ENCODE measurements at places on chromosomes 3 and 15.

DNA sequence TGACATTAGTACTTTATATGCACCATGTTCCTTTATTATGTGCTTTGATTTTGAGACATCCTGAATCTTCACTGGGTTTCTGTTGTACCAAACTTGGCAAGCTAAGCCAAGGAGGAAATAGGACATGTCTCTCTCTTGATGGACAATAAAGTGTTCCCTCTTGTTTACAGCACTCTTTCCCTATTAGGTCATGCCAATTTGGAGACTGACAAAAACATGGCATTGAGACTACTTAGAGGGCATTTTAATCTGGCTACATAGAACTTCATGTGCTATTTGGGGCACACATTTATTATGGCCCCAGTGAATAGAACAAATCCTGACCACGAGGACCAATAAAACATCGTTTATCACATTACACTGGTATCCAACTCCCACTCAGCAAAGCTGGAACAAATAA, 85.3 kb upstream of the TNFSF10 start:
- no peak for DNase-seq

DNA sequence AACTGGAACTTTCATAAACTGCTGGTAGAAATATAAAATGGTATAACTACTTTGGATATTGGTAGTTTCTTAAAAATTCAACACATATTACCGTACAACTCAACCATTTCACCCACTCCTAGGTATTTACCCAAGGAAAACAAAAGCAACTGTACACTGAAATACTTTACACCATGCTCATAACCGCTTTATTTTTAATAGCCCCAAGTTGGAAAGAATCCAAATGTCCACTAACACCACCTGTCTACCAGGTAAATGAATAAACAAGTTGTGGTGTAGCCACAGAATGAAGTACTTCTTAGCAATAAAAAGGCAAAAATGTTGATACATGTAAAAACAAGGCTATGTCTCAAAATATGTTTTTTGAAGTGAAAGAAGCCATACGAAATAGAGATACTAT, 215.9 kb upstream of the PEX5L start:
- DNase-seq: no peak

GRCh38 chr3:5072100-5072816, 49.8 kb upstream of the ARL8B start:
- no peak for DNase-seq

- DNase-seq: no peak
Observed at GRCh38 chr3:181711325-181712135, at the start of gene SOX2. Gene SOX2 (plus strand): TSS chr3:181711925. CDS start chr3:181712361, 436 bp downstream.

GRCh38 chr3:124360563-124360962, 368.6 kb upstream of the ROPN1 start:
- no peak for DNase-seq

DNA sequence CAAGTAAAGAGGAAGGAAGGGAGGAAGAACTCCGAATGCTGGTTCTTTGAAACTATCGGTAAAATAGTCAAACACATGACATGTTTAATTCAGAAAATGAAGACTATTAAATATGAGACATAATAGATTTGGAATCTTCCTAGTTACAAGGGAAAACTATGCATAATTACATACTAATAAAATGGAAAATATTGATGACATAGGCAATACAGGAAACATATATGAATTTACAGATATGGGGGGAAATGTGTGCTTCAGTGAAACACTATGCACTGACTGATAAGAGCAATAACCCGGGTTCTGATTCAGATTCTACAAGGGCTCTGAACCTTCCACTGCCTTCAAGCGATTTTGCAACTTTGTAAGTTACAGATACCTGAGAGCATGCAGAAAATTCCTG, 185.9 kb downstream of the PDE8A start:
- no peak for DNase-seq

GRCh38 chr15:67142767-67143100, 77.3 kb downstream of the SMAD3 start:
- DNase-seq: no peak

DNA sequence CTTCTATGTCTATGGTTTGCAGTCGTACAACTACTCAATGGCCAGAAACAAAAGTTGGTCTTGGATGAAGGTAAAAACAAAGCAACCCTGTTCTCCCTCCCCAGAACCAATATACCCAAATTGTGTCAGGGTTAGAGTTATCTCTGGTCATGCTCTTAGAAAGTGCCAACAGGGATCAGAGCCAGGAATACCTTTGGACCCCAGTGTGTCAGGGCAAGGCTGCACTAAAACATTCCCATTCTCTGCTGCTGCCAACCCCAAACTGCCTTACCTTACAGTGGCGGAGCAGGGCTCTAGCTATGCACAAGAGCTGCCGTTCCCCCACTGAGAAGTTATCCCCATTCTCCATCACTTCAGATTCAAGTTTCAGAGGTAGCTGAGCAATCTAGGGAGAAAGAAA, 42.4 kb upstream of the PARL start:
- no peak for DNase-seq

- DNase-seq: no peak
Observed at GRCh38 chr15:68672781-68673205, 94.0 kb downstream of the CORO2B start.

DNA sequence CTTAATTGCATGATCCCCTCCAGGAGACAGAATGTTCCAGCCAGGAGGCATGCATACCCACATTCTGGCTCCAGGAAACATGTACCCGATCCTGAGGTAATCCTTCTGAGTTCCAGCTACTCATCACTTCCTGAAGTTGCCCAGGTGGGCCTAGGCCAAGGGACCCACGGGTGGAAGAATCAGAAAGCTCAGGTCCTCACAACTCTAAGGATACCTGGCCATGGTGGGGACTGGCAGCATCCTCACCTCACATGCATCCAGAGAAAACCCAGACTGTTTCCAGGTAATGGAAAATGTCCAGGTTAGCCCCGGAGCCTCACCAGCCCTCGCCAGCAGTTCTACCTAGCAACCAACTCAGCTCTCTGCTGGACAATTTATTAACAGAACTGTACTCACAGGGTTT, 78.2 kb downstream of the DAPK2 start:
- no peak for DNase-seq

DNA sequence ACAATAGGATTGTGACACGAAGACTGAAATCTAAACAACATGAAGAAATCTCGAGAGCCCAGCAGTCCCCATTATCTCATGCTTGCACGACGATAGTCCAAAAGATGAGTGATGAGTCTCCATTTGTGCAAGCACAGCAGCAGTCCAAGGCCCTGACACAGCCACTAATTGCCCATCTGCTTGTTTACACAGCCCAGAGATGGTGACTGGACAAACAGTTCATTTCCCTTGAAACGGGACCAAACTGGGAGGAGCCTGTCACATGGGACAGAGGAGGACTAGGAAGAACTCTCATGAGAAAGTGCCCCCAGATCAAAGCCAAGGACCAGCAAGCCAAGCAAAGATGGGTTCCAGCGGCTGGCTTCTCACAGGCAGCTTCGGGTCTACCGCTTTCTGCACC, 121.0 kb downstream of the GREM1 start:
- DNase-seq: no peak

DNA sequence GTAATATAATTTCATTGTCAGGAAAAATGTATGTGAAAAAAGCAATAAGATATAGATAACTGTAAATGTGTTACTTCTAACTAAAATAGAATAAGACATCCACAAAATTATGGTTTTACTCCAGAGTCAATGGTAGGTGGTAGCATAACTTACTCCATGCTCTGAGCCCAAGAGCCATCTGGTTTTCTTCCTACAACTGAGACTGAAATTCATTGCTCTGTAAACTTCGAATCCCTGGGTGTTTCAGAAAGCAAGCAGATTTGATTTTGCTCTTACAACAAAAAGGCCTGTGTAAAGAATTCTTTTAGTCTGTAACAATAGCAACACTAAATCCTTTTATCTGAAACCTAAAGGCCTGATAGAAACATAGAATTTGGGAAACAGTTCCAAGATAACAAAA, 805.9 kb downstream of the AGBL1 start:
- no peak for DNase-seq

DNA sequence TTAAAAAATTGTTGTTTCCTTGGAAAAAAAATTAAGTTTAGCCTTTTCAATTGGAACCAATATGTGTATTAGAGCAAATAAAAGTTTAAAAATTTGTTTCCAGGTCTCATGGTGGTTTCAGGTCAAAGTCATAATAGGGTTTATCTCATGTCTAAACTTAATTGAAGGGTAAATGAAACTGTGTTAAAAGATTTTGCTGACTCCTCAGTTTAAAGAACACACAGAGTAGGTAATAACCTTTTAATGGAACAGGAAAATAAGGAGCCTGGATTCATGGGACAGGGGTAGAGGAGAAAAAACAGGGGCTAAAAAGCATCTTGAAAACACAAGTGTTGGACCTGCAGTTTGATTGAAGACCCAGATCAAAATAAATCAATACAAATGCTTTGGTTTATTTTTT, 190.6 kb downstream of the MFSD1 start:
- DNase-seq: no peak

DNA sequence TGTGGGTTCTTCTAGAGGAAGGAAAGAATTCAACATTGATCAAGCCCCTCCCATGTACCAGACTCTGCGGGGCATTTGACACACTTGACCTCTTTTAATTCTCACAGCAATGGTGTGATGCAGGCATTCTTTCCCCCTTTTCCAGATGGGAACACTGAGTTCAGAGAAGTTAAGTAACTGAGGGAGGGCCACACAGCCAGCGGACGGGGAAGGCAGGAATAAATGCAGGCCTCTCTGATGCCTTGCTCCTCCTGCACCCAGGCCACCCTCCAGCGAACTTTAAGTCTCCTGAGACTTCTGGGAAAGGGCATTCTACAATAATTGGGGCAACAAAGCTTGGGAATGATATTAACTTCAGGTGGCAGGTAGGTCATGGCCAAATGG, 227.4 kb downstream of the UACA start:
- no peak for DNase-seq

DNA sequence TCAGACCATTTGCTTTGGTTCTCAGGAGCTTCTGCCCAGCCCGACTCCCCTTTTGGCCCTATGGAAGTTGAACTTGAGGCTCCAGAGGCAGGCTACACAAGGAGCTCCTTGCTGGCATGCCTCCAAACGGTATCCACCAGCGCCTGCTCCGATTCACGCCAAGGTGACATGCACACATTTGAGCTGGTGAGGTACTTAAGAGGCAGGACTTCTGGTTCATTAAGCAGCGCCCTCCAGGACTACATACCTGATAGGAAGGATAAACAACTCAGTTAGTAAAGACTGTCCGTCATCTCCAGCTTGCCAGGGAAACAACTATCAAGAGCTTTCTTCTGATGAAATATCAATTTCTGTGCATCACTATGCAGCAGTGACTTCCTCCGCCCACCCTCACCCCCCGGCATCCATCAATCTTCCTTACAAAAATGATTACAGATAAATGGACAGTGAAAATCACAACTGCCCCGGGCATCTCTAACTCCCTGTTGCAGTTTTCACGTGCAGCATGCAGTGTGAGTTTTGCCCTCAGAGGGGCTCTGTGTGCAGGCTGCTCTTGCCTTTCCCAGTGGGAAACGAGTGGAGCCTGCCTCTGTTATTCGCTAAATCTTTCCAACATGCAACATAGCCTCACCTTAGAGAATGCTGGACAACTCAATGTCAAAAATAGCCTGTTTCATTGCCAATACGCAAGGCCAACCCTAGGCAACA, 122.9 kb downstream of the ARRDC4 start:
- no peak for DNase-seq

DNA sequence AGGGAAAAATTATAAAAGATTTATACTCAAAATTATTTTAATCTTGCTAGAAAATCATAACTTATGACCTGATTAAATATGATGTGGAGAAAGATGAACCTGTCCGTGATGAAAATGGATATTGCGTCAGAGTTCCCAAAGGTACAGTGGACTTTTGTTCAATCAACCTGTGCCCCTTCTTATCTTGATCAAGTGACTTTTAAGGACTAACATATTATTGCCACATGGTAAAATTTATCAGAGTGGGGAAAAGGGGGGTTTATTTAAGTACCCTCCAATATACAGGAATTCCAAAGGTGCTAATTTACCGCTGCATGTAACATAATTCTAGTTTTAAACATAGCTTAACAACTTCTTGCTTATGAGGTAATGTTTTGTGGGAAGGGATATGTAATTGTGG, 39.6 kb downstream of the HDC start:
- no peak for DNase-seq

Data from CD4-positive, alpha-beta T cell (primary cell).